ENCODE measurements at places on chromosomes 16 and 17.

DNA sequence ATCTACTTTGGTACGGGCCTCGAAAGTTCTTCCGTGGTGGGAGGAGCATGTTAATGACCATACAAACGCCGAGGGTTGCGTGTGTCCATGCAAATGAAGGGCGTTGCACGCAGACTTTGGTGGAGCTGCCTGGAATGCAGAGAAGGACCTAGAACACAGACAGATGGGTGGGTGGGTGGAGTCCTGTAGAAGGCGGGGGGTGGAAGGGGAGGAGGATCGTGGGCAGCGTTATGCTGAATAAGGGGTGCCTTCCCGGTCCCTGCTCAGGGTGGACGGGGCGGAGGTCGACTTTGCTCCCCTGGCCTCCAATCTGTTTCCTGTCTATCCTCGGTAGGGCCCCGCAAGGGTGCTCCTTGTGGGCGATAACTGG lies 795 bp upstream of the PAQR4 start:
- no peak for DNase-seq

DNA sequence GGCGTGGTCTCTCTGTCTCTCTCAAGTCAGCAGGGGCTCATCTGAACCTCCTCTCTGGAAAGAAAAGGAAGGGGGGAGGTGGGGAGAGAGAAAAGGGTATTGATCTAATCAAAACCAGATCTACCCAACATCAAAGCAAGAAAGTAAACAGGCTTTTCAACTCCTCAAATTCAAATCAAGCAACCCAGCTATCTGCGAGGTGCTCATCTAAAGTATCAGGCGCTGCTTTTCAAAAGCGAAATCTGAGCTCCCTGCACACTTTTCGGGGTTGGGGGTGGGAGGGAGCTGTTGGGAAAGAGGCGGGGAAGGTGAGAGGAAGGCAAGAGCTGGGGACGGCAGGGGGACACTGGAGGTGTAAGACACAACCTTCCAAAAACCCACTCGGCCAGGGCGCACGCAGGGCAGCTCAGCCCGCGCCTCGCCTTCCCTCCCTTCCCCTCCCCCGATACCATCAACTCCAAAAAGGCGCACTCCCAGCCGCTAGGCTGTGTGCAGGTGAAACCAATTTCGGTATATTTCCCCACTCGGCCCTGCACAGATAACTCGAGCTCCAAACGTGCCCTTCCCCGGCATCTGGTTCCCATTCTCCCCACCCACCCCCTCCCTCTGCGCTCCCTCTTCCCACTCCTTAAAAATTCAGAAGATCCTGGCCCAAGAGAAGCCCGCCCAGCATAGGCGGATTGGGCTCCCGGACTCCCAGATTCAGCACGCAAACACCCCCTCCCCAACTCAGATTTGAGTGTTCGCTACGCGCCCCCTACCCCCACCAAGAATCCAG lies 2.6 kb downstream of the AXIN2 start:
- DNase-seq: no peak

- DNase-seq: no peak
Observed at GRCh38 chr16:23516366-23517137, 6.3 kb upstream of the GGA2 start.

GRCh38 chr17:56974055-56974454 lies 3.9 kb upstream of the SCPEP1 start:
- DNase-seq: no peak

DNA sequence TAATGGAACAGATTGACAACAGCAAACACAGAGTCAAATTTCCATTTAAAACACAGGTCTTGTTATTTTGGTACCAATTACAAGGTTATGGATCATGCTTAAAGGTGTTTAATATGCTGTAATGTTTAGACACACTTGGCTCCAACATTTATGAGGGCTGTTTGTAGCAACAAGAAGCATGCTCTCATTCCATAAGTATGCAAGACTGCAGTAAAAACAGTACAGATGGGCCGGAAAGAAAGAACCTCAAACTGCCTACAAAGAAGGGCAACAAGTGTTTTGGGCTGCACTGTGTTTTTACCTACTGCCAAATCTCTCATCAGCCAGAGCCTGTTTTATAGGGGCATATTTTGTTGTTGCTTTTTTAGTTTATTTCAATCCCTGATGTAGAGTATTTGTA lies 100.5 kb upstream of the HS3ST3A1 start:
- DNase-seq: no peak

GRCh38 chr16:349211-349610 lies 3.3 kb downstream of the AXIN1 start:
- no peak for DNase-seq

DNA sequence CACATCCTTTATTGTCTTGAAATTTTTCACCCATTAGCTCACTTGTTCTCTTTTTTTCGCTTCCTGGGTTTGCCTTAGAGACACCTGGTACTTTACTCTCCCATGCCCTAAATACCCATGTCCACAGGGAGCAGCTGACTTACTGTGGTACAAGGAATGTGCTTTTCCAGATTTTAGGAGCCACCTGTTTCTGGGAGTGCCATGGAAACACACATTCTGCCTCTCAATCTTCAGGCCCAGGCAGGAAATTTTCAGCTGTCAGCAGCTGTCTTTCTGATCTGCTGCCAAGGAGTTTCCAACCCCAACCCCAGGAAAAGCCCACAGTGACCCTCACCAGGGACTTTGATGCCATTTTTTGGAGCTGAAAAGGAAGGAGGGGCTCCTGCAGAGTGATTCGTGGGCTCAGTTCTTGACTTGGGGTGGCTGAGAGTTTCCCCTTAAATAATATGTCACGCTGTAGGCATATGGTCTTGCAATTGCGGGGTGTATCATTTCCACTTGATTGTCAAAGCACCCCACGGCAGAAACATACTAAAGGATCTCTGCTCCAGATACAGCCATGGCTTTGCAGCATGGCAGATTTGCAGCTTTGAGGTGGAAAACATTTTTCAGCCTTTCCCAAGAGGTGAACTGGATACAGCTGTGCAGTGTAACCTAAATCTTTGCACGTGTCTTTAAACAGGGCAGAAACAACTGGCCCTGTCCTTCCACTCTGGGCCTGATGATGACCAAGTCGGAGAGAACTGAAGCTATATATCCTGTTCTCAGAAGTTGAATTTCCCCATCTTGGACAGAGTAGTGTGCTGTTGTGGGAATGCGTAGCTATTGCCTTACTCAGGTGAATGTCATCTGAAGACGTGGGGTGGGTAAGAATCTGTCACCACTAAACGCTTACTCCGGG lies 19.2 kb downstream of the RBFOX1 start:
- no peak for DNase-seq

- DNase-seq: no peak
Observed at GRCh38 chr17:16258901-16259300, 41.9 kb downstream of the PIGL start.

DNA sequence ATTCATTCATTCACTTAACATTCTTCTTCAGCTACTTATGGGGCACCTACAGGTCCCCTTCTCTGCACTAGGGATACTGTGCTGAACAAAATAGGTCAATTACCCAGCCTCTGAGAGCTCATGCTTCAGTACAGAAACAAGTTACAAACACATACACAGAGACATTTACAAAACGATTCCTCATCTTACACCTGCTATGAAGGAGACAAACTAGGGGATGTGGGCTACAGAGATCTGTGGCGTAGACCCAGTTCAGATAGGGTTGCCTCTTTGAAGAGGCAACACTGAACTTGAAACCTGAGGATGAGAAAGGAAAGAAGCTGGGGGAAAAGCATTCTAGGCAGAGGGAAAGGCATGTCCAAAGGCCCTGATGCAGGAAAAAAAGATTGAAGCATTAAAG lies 5.2 kb downstream of the IL21R start:
- no peak for DNase-seq
